ENCODE measurements at places on chromosomes 11 and 22.

GRCh38 chr11:118749429-118749828, 41.5 kb downstream of the DDX6 start:
- no peak for DNase-seq

GRCh38 chr11:114472661-114473060, 33.4 kb downstream of the REXO2 start:
- DNase-seq, result no peak

DNA sequence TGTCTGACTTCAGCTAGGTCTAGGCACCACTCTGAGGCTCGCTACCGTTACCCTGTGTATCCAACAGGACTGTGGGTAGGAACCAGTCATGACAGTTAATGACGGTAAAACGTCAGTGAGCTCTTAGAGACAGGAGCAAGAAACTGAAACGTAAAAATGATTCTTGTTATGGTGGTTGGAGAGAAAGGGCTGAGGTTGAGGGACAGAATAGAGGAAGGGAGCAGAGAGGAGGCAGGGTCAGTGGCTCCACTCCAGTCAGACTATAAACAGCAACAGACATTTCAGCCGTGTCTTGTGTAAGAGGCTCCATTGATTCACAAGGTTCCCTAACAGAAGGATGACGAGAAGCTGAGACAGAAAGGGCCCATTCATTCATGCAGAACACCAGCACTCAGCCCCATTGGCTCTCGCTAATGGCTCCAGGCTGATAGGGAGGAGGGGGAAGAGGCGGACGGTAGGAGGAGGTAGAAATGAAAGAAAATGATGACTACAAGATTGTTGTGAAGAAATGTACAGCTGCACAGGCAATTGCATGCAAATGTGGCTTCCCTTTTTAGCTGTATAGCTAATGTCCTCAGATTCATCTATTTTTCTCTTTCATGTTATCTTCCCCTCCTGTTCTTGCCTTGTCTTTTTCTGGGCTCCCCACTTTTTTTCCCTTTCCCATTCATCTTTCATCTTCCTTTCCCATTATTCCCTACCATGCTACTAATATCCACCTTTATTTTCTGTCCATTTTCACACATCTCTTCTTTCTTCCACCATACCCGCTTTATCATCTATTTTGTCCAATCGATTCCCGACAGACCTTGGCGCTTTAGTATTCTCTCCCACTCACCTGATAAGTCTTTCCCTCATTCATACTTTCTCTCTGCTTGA, 34.3 kb downstream of the ETS1 start:
- peak; percentile 84 for DNase-seq

DNA sequence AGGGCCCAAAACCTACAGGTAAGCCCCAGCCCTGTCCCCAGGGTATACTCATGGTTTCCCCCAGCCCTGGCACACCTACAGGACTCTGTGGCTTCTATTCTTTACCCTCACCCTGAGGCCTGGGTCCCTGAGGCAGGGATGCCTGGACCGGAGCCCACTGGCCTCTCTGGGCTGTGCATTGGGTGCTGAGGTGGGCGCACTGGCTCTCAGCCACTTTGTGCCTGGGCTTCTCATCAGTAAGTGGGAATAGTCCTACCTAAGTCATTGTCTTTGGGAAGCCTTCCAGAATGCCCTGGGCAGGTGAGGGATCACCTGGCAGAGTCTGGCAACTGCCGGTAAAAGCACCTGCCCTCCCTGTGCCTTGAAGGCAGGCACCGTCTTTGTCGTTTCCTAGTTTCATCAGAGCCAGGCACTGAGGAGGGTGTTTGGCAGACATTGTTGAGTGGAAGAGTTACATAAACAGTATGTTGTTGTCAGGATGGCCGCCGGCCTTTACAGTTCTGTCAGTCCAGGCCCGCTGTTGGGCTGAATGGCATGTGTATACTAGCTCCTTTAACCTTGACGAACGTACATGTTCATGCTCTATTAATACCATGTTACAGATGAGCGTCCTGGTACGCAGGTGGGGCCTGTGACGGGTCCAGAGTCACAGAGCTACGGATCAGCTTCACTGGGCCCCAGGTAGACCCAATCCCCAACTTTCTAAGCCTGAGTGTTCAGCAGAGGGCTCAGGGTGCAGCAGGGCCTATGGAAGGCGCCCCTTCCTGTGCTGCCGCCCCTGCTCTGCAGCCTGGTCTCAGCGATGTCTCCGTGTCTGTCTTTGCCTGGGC, 23.0 kb downstream of the SHANK3 start:
- no peak for DNase-seq

DNA sequence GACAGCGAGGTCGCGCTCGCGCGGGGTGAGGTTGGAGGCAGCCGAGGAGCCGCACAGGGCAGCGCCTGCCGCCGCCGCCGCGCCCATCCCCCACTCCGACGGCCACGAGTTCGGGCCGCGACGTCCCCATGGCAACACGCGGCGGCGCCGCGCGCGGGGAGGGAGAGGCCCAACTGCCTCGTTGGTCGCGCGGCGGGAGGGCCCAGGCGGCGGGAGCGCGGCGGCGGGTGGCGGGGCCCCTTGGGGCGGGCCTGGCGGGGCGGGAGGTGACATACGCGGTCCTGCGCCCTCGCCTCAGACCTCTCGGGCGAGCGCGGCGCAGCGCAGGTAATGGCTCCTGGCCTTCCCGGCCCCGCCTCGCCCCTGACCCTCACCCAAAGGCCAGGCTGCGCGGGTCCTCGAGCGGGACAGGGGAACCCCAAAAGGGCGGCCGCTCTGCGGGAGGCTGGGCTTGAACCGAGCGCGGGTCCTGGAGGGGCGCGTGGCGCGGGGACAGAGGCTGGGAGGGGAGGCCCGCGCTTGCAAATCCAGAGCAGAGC, at the start of gene DEUP1:
Gene DEUP1, plus strand, starts transcription at position 297 of the 539 bp plus-strand sequence. CDS start 1,518 bp downstream, outside the sequence.
- no peak for DNase-seq

GRCh38 chr22:23722160-23722559, 28.8 kb downstream of the ZNF70 start:
- no peak for DNase-seq

GRCh38 chr11:39768214-39768613, 1691.2 kb downstream of the LRRC4C start:
- no peak for DNase-seq

DNA sequence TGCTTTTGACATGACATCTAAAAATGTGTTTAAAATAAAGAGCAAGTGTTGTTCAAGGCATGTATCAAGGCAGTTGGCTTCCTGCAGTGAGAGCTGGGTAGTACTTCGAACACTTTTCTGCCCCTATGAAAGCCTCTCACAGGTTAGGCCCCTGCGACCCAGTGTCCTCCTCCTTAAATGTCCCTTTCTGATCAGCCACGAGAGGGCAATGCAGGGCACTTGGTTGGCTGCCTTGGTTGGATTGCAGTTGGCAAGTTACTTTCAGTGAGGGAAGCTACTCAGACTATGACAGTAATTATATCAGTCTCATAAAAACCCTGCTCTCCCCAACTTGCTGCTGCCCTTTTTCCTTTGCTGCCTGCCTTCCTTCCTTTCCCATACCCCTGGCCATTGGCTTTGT, 743.8 kb downstream of the NTM start:
- DNase-seq, result peak; percentile 46

GRCh38 chr11:33965032-33965431, 73.2 kb upstream of the LMO2 start:
- no peak for DNase-seq

DNA sequence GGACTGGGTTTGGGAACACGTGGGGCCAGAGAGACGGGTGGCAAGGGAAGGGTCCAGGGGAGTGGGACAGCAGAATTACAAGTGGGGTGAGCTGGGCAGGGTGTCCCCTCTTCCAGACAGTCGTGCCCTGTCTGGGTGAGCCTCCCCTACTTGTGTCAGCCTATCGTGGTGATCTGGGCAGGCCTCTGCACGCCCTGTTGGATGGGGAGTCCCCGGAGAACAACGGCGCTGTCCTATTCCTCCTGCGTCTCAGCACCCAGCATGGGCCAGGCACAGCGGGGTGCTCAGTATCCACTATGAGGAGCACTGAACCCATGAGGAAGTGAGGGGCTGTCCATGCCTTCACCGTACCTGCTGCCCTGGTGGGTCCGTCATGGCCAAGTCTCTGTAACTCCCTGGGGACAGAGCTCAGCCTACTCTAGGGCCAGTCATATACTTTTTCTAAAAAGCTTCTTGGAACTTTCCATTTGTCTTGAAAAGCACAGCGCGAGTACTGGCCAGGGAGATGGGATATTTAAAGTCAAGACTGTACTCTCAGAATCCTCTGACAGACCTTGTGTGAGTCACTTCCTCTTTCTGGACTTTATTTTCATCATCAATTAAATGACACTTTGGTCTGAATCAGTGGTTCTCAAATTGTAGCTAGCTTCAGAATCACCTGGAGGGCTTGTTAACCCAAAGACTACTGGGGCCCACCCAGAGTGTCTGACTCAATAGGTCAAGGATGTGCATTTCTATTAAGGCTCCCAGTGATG, 81.7 kb upstream of the NECTIN1 start:
- DNase-seq, result peak; percentile 41

GRCh38 chr22:27990451-27990840, 71.4 kb upstream of the PITPNB start:
- peak; percentile 78 for DNase-seq

DNA sequence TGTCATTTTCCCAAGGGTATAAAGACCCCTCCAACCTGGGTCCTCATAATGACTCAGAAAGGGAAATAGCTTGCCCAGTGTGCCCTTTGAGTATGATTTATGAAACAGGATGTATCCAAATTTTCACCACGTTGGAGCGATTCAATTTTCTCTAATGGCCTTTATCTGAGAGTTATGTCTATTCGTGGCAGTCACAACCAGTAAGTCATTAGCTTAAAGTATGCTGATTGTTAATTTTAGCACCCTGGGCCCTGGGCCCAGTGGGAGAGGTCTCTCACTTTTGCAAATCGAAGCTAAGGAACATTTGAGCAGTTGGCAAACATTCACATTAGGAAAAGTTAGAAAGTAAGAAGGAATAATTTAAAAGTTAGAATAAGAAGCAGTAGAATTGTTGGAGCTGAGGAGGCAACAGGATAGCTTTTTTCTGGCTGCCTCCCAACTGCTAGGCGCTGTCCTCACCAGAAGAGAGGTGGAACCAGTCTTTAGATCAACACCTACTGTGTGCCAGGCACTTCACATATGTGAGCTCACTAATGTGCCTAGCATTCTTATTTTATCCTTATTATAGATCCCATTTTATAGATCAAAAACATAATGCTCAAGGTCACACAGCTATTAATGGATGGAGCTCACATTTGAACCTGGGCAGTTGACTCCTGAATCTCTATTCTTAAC, 24.5 kb downstream of the INSC start:
- no peak for DNase-seq

- no peak for DNase-seq
Observed at GRCh38 chr11:69431136-69431535, 50.3 kb upstream of the LINC01488 start.

- no peak for DNase-seq
Observed at GRCh38 chr11:76621868-76622267, 48.7 kb downstream of the LRRC32 start.

- no peak for DNase-seq
Observed at GRCh38 chr11:1982873-1983600, 14.6 kb downstream of the H19 start.

DNA sequence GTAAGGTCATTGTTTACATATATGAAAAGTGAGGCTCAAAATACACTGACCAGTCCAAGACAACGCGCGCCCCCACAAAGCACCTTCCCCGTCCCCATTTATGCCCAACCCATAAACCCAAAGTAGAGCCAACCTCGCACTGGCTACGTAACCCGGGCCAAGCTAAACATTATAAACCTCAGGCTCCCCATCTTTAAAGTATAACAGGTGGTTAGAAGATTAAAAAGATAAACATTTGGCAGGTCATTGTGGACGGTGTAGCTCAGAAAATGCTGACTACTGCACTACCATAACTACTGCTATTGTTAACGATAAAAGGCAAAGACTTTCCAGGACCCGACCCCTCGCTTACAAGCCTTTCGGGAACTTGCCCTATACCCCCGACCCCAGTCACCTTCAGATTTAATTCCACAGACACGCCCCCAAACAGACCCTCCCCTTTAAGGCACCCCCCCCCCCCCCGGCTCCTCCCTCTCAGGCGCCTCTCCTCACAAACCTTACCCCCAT, 470 bp downstream of the NUMA1 start:
- no peak for DNase-seq

GRCh38 chr11:127003260-127003981, 2.9 kb upstream of the KIRREL3 start:
- peak; percentile 16 for DNase-seq

DNA sequence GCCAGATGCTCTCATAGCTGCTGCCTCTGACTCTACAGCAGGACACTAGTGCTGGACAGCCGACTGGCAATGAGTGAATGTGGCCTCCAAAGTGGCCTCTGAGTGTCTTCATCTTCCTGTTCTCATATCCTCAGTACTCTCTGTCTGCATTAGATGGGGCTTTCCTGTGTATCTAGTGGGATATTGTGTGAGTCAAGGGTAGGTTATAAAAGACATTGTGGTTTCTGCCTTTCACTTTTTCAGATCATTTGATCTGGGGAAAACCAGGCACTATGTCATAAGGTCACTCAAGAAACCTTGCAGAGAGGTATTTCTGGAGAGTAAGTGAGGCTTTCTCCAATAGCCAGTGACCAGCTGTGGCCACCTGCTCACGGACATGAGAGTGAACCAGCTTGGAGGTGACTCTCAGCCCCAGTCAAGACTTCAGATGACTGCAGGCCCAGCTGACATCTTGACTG, 333.6 kb upstream of the NCAM1 start:
- DNase-seq, result no peak

DNA sequence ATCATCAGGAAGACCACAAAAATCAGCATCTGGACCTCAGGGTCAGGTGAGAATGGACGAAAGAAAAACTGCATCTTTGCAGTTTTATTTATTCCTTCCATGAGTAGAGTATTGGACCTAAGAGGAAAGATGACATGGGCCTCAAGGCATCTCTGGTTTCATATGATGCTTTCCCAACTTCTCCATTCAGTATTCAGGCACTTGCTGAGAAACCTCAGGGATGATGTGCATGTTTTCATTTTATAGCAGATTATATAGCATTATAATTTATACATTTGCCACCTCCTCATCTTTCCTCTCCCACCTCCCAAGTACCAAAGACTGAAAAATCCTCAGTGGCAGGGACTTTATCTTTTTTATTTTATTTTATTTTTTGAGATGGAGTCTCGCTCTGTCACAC, at the start of gene OR10V1:
Gene OR10V1, minus strand, starts transcription at position 101 of the 400 bp plus-strand sequence. Its CDS starts 0 bp downstream, at position 101.
- no peak for DNase-seq

DNA sequence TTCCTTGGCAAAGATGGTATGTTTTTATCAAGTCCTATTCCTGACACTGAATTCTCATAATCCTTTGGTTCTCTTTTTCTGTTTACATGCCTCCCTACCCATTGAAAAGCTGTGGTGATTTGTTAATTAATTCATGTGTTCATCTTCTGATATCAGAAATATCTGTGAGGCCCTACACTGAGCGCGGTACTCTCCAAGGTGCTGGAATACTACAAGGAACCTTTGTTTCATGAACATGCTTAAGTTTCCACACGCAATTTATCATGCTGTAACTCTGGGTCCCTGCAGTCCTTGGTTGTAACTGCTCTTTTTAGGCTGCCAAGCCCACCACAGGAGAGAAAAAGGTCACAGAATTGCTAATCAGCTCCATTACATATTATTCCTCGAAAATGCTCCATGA, 331.8 kb downstream of the FAT3 start:
- peak; percentile 24 for DNase-seq

All from NB4 (cell line).